NCI-H460 (cell line): ENCODE measurements at places on chromosomes 7 and 10. TPM values are rescaled to one million over a fixed set of nuclear protein-coding genes. Genes with fewer than 3 reads are reported as not detected.
A peak's percentile ranks its signal among the peaks of the same experiment; 100 is the strongest.

DNA sequence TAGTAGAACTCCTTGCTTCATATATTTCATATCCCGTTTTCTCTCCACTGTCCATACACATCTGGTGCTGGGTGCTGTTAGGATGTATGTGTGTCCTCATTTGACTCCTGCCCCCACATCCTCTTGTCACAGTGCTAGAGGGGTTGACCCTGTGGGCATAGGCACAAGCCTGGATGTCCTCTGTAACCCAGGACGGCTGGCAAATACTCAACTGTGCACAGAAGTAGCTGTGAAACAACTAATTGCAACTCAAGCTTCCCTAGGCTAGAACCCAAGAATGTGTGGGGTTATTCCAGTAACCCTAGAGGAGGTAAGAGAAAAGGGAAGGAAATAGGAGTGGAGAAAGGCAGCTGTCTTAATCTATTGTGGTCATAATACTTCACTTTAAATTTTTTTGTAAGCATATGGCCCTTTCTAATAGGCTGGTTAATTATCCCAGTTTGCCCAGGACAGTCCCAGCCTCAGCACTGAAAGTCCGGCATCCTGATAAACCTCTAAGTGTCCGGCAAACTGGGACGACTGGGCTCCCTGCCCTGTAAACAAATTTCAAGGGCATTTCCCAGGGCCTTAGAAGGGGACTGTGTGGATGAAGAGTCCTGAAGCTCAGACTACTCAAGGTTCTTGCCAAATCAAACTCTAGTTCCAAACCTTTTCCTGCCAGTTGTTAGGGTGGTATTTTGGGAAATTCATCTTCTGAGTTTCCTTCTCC is 283.2 kb upstream of the CELF2 start:
- no peak for DNase-seq

DNA sequence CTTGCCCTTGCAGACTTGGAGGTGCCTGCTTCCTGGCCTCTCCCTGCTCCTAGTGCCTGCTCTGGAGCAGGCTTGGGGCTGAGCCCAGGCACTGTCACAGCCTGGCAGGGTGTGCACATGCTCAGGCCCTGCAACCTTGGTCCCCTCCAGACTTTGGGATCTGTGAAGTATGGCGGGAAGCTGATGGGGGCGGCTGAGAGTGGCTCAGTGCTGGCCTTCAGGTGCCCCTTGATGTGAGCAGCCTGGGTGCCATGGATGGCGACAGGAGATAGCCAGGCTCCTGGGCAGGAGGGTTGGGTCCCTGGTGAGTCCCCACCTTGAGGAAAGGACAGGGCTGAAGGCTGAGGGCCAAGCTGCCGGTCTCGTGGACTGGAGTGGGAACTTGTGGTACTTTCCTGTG is 700.4 kb upstream of the KCND2 start:
- DNase-seq: no peak

- DNase-seq: no peak
Observed at GRCh38 chr10:15405319-15405718, 34.2 kb upstream of the FAM171A1 start.

The LMOD2 gene
- total RNA-seq: not detected in 2 replicates

The FXYD4 gene
- 0.50 and 1.8 TPM in 2 replicates for total RNA-seq

DNA sequence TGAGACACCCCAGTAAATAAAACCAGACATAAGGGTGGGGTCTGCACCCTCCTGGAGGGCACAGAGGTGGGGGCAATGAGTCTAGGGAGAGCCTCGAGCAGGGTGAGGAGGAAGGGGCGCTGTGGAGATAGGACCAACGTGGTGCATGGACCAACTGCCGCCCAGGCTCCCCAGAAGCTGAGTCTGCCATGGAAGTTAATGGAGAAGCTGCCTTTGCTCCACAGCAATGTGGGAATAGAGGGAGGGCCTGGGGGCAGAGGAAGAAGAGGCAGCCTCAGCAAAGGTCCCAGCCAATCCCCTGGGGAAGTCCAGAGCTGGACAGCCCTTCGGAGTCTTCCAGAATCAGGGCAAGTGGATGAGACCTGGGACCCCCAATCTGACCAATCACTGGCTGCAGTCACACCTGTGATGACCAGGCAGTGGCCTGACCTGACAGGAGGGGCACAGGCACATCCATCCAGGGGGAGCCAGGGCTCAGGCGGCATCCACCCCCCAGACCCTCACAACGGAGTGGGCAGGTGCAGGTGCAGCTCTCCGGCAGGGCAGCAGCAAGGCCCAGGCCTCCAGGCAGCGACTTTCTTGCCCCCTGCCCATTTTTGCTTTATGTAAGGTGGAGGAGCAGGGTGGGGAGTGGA is 242.2 kb upstream of the PPP2R2D start:
- DNase-seq: no peak

GRCh38 chr7:118312051-118312450 is 87.5 kb downstream of the ANKRD7 start:
- no peak for DNase-seq

- DNase-seq: no peak
Observed at GRCh38 chr7:68279827-68280400, 1283.3 kb downstream of the TYW1 start.

The GTF2IRD1 gene
- total RNA-seq: 26.6 and 27.3 TPM in 2 replicates

DNA sequence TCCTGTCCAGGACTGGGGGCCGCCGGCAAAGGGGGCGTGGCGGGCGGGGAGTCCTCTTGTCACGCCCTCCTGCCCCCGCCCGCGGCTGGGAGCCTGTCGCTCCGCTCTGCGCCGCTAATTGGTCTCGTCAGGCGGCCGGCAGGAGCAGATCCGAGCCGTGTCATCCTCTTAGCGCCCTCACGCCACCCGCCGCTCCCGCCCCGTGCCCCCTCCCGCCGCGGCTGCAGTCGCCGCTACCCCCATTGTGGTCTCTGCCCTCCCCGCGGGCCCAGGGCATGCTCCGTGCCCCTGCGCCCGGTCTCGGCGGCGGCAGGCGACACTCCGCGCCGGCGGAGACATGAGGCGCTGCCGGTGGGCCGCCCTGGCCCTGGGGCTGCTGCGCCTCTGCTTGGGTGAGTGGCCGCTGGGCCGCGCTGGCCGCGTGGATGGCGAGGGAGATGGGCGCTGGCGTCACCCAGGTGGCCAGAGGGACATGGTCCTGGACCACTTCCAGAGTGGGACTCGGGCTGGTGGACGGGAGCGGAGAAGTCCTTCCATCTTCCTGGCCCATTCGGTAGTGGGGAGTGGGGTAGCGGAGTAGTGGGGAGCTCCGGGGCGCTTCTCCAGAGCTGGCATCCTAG is at the start of gene CDHR1:
CDHR1 (plus strand) TSS at position 114 of the 620 bp plus-strand sequence; CDS start at position 338, 224 bp downstream.
- DNase-seq: peak; percentile 28

DNA sequence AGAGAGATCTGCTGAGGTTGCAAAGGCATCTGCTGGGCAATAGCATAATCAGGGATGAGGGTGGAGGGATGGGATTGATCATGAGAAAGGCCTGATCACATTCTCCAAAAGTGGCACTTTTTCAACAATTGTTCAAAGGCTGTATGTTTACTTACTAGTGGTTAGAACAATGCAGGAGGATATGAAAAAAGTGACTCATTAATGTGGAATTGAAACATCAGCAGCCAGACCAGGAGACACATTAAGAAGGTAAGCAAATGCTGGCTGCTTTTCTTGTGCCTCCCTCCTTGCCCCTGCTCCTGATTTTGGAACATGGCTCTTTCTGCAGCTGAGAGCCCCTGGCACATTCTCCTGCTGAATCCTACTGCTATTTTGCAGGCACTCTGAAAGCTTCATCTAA is 63.5 kb downstream of the FAM204A start:
- no peak for DNase-seq

DNA sequence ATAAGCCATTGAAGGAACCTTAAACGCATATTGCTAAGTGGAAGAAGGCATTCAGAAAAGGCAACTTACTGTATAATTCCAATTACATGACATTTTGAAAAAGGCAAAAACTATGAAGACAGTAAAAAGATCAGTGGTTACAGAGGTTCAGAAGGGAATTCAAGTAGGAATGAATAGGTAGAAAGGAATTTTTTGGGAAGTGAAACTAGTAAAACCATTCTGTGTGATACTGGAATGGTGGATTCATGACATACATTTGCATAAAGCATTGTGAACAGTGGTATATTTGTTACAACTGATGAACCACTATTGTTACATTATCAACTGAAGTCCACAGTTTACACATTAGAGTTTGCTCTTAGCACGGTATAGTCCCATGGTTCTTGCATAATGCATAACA is 114.2 kb upstream of the GPR22 start:
- DNase-seq: no peak

DNA sequence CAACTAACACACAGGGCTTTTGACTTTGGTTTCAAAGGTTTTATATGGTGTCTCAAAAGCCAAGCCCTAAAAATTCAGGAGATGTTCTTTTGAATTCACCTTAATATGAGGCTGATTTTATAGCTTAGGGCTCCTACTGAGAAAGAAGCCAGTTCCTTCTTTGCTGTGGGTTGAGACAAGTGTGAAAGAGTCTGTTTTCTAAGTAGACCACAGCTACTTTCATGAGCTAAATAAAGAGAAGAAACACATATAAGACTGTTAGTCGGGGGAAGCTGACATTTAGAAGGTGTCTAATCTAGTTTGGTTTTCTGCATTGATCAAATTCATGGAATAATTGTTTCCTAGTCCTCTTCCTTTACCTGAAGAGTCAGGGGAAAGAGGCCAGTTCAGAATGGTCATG is 332.1 kb upstream of the CELF2 start:
- no peak for DNase-seq

The NUTM2B gene
- total RNA-seq: 0.12 and 0.32 TPM in 2 replicates

DNA sequence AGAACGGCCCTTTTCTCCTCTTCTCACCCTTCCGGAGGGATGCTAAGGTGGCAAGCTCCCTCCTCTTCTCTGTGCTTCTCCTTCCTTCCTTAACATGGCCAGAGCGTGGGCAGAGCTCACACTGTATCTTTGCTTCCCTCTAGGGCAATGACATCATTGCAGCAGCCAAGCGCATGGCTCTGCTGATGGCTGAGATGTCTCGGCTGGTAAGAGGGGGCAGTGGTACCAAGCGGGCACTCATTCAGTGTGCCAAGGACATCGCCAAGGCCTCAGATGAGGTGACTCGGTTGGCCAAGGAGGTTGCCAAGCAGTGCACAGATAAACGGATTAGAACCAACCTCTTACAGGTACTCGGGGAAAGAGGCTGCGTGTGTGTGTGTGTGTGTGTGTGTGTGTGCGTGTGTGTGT is 36.6 kb downstream of the AP3M1 start:
- DNase-seq: no peak

DNA sequence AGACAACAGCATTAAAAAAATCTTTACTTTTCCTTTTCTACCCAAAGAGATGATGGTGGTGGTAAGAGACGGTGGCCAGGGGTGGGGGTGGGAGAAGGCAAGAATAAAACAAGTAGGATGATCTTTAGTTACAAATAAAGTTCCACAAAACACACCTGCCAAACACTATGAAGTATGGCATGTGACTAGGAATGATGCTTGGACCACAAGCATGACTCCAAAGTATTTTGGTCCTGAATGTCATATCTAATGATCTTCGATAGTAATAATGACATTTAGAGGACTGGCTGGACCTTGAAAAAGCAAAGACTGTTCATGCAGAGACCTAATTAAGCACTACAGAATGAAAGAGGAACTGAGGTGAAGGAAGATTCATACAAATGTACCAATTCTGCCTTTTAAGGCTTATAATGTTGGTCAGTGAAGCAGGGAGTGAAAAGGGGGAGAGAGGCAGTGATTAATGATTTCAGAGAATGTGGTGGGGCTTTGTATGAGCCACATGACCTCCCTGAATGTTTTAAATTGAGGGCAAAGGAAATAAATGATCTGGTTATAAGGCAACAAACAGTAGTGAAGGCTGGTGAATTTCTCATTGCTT is 29.6 kb upstream of the DKK1 start:
- DNase-seq: no peak

DNA sequence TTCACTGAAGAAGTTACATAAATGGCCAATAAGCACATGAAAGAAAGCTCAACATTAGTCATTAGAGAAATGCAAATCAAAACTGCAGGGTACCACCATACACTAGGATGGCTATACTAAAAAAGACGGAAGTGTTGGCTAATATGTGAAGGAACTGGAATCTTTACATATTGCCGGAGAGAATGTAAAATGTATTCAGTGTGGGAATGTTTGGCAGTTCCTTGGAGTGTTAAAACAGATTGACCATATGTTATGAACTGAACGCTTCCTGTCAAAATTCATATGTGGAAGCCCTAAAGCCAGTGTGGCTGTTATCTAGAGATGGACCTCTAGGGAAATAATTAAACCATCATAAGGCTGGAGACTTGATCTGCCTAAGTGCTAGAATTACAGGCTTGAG is 33.1 kb downstream of the SUV39H2 start:
- DNase-seq: no peak

The ZNF804B gene
- not detected in 2 replicates for total RNA-seq
